Cerebellum (tissue), 4 donors: ENCODE measurements at places on chromosomes 6 and 20.
A peak's percentile ranks its signal among the peaks of the same experiment; 100 is the strongest.

- DNase-seq, result peak; percentile 63
Measured at GRCh38 chr6:89434954-89435353, 2.0 kb downstream of the ANKRD6 start.

DNA sequence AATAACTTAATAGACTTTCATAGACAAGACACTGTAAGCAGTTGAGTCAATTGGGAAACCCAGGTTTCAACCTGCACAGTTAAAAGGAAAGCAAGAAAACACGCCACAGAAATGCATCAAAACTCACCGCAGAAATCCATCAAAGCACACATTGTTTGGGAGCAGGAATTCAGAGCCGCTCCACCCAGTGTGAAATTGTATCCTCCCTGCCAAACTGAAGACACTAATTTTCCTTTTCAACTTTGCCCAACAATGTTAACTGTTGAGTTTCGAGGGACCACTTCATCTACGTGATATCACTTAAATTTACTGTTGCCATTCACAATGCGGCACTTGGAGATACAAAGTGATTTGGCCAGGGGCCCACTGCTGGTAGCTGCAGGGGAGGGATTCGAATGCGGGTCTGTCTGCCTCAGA lies 92.7 kb downstream of the DACT2 start:
- DNase-seq, result no peak

GRCh38 chr6:54817236-54817635 lies 29.3 kb upstream of the FAM83B start:
- no peak for DNase-seq

GRCh38 chr20:32380745-32381144 lies 22.6 kb downstream of the ASXL1 start:
- DNase-seq, result no peak

DNA sequence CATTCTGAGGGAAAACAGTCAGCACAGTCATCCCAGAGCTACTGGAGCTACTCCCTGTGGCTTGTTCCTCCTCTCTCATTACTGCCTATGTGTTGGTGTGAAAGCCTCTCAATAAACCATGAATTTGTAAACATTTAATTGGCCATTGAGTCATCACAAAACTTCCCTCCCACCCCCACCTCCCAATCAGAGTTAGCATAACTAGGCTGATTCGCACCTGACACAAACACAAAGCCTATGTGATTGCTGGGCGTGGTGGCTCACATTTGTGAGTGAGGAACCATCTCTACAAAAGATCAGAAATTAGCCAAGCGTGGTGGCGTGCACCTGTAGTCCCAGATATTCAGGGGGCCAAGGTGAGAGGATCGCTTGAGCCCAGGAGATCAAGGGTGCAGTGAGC lies 17.1 kb upstream of the SNTA1 start:
- no peak for DNase-seq

DNA sequence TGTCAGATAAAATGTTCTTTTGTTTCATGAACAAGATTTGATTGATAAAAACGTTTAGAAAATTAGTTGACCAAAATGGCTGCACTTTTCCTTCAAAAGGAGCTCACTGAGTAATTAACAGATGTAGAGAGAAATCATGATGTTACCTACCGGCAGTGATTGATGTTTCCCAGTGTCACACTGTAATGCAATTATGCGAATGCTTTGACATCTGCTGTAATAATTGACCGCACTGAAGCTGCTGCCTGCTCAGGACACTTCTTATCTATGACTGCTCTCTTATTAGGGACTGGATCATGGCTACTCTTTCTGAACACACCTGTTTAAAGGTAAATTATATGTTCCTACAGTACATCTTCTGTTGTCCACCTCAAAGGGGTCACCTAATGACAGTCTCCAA lies 94.6 kb downstream of the GPR63 start:
- DNase-seq, result no peak

DNA sequence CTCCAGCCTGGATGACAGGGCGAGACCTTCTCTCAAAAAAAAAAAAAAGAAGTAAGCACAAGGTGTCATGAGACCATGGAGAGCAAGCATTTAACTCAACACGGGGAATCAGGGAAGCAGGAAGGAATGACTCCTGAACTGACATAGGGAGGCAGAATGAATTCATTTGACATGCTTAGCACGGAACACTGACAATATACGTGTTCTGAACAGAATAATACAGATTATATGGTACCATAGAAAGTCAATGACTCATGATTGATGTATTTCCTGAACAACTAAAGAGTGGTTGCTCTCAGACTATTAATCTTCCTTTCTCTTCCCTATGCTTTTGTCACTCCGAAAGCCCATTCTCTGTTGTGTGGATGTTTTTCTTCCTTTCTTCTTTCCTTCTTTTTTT lies 20.7 kb upstream of the ASIP start:
- DNase-seq, result no peak

DNA sequence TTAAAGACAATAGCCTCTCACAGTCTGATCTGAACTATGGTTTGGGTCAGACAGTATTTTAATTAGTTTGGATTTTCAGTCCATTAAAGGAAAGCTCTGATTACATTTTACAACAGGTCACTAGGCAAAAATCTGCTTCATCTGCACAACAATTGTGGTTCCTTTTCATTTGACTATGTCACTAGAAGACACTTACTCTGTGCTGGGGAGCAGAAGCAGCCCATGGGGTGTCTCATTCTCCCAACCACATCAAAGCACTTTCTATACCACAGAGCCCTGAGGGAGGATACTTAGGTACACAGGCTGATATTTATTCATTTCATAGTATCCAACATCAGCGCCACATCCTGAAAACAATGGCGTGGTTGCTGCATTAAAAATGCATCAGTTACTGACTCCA lies 36.6 kb upstream of the HDAC2 start:
- no peak for DNase-seq

DNA sequence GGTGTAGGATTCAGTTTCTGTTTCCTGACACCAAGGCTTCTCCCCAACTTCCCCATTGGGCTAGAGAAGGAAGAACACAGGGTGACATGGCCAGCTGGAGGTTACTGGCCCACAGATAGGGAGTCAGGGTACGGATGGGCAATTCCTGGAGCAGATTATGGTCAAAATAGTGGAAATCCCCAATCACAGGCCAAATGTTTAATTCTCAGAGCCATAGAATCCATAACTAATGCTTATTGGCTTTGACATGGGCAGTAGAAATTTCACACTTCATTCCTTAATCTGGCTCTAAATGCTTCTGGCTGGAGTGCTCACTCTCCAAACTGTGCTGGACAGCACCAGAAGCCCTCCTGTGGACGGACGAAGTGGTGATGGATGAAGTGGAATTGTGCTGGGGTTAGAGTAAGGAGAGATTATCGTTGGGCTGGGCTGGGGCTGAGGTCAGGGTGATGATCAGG lies 887 bp downstream of the SIGLEC1 start:
- no peak for DNase-seq
